ENCODE measurements at places on chromosomes 7 and 10. TPM values are rescaled to one million over a fixed set of nuclear protein-coding genes. Genes with fewer than 3 reads are reported as not detected.

Gene DNMBP
- total RNA-seq: 10.5 TPM

DNA sequence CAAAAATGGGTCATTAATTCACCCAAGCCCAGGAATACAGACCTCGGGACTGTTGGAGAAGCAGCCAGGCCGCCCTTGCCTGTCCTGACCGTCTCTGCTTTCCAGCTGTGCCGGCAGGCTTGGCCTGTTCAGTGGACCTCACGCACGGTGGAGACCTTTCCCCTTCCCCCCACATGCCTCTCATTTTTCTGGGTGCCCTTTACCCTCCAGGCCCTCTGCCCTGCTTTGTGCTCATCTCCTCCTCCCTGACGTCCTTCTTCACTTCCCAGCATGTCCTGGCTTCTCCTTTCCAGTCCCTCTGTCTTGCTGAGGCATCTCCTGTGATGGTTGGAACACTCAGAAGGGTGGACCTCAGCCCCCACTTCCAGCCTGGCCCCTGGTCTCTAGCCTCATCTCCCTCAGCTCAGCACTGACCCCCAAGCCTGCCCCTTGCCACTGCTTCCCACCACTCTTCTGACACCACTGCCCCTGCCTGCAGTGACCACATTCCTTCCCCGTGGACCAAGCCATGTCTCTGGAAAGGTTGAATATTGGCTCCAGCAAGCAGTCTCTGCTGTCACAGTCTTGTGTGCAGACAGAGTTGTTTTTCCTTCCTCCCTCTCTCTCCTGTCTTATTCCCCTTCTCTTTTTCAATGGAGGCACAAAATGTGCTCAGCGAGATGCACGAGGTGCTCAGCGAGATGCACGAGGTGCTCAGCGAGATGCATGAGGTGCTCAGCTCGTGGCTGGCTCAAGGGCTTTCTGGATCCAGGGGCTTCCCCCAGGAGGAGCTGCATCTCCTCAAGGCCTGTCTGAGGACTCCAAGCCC is 14.9 kb downstream of the BAG3 start:
- no peaks in the 10 kb centered on the region for H3K27me3 ChIP-seq
- peak overlapping the region; percentile 80 for H3K27ac ChIP-seq
- DNase-seq: no peak
- peaks cover 12% of the 10 kb centered on the region for H3K36me3 ChIP-seq

Gene CYP3A4
- total RNA-seq: not detected

GRCh38 chr7:34155220-34155908 is 250.0 kb downstream of the BMPER start:
- H3K4me1 ChIP-seq: no peaks in the 10 kb centered on the region
- H3K36me3 ChIP-seq: no peaks in the 10 kb centered on the region
- no peaks in the 10 kb centered on the region for H3K27me3 ChIP-seq

Gene TWNK
- total RNA-seq: 7.9 TPM

DNA sequence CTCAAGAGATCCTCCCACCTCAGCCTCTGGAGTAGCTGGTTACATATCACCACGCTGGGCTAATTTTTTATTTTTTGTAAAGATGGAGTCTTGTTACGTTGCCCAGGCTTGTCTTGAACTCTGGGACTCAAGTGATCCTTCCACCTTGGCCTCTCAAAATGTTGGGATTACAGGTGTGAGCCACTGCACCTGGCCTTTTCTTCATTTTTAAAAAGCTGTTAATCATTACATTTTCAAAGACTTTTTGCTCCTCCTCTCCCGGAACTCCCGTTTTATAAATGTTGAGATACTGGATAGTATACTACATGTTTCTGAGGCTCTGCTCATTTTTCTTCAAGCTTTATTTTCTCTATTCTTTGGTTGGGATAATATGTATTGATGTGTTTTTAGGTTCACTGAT is 16.4 kb downstream of the AOAH start:
- no peak overlapping the region for H3K4me3 ChIP-seq
- H3K36me3 ChIP-seq: no peaks in the 10 kb centered on the region
- no peak overlapping the region for H3K27ac ChIP-seq
- no peak for DNase-seq
- no peaks in the 10 kb centered on the region for H3K27me3 ChIP-seq

- DNase-seq: no peak
- H3K4me1 ChIP-seq: peaks cover 4% of the 10 kb centered on the region
- H3K27ac ChIP-seq: peak overlapping the region; percentile 69
- H3K27me3 ChIP-seq: no peaks in the 10 kb centered on the region
- no peaks in the 10 kb centered on the region for H3K36me3 ChIP-seq
These were observed 6.7 kb downstream of the CPEB3 start for GRCh38 chr10:92284112-92284704.

Gene PKD2L1
- not detected for total RNA-seq

Gene ABCA13
- 0.38 TPM for total RNA-seq

DNA sequence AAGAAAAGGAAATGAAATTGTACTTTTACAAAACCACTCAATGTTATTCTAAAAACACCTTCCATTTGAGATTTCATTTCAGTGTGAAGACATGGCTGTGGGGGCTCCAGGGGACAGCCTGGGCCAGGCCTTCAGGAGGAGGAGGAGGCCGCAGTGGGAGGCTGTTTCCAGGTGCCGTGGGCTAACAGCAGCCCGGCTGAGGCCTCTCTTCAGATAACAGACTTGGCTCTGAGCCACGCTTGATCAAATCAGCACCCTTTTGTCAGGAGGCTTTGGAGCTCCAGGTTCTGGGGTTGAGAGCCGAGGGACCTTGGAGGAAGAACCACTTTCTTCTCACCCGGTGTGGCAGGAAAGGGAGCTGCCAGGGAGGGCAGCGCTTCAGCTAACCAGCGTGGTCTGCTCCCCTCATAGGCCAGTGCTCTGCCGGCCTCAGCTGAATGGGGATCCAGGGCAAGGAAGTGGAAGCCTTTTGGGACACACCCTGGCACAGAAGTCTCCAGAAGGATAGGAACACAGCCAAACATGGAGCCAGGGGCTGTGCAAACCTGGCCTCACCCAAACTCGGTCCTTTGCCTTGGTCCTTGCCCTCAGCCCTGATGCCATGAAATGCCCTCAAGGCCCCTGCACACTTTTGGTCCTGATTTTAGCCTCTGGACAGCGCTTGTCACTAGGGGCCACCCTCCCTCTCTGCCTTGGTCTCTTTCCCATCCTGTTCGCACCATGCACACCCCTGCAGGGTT is 23.5 kb upstream of the CHST15 start:
- H3K27ac ChIP-seq: no peak overlapping the region
- H3K27me3 ChIP-seq: no peaks in the 10 kb centered on the region
- no peak for DNase-seq
- H3K4me3 ChIP-seq: no peak overlapping the region
- peaks cover 15% of the 10 kb centered on the region for H3K4me1 ChIP-seq

- no peaks in the 10 kb centered on the region for H3K36me3 ChIP-seq
- no peak overlapping the region for H3K27ac ChIP-seq
- no peaks in the 10 kb centered on the region for H3K4me1 ChIP-seq
- no peaks in the 10 kb centered on the region for H3K27me3 ChIP-seq
These were observed 170.4 kb downstream of the SUGCT start for GRCh38 chr7:40305229-40305628.

DNA sequence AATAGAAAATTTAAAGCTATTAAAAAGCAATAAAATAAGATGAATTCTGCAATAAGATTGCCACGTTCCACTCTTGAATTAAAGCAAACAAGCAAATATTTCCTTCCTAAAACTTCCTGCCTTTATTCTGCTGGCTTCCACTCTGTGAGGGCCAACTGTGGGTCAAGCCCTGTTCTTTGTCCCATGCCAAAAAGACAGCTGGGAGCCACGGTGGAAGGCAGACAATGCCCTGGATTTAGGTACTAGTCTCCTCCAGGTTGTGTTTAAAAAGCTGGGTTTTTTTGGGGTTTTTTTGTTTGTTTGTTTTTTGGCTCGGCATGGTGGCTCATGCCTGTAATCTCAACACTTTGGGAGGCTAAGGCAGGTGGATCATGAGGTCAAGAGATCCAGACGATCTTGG is 39.1 kb downstream of the LRRTM3 start:
- no peaks in the 10 kb centered on the region for H3K4me1 ChIP-seq
- no peaks in the 10 kb centered on the region for H3K27me3 ChIP-seq
- H3K4me3 ChIP-seq: no peak overlapping the region
- H3K27ac ChIP-seq: no peak overlapping the region

DNA sequence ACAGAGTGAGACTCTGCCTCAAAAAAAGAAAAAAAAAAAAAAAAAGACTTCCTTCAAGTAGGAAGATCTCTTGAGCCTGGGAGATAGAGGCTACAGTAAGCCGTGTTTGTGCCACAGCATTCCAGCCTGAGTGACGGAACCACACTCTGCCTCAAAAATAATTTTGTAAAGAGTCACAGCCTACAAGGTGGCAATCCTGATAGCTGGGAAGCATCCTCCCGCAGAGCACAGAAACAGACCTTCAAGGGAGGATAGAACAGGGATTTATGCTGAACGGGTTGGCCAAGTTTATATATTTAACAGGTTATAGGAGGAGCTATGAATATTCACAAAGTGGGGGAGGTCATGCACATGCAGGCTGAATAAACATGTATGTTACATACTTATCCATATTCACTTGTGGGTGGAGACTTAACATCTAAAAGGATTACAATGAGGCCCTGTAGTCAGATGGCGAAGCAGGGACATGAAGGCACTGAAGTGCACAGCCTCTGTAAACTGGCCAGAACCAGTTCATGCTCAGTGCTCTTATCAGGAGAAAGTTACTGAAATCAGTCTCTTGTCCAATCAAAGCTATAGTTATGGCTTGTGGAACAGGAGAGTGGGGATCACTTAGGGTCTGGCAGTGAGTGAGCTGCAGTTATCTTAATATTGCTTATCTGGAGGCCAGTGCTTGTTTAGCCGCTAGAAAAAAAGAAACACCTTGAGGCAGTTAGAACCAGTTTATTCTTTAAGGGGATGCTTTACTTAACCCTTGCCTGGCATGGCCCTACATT is 6.8 kb downstream of the LMBR1 start:
- no peak for DNase-seq
- no peak overlapping the region for H3K27ac ChIP-seq
- H3K27me3 ChIP-seq: no peaks in the 10 kb centered on the region

Gene WNT8B
- total RNA-seq: not detected

DNA sequence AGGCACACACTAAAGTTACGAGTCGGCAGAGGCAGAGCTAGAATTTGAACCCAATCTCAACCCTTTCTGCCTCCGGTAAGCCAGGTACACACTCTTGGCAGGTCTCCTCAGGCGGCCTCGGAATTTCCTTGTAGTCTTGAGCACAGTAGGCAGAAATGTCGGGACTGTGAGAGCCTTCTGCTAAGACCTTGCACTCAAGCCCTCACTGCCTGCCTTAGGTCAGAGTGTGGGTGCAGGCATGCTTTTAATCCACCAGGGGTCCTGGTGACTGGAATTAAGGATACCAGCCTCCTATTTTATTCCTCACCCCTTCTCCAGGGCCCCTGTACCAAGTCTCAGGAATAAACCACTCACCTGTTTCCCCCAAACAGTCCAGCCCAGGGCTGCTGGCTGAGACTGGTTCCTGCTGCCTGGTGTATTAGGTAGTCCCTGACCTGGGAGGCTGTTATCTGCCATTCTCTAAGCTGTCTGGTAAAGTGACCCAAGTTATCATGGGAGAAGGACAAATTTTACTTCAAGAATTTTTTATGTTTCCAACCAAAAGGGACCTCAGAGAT is 855 bp downstream of the ATP6V1F start:
- H3K27me3 ChIP-seq: no peaks in the 10 kb centered on the region
- H3K27ac ChIP-seq: peak overlapping the region; percentile 88
- peak overlapping the region; percentile 97 for H3K4me3 ChIP-seq
- H3K4me1 ChIP-seq: peaks cover 47% of the 10 kb centered on the region

DNA sequence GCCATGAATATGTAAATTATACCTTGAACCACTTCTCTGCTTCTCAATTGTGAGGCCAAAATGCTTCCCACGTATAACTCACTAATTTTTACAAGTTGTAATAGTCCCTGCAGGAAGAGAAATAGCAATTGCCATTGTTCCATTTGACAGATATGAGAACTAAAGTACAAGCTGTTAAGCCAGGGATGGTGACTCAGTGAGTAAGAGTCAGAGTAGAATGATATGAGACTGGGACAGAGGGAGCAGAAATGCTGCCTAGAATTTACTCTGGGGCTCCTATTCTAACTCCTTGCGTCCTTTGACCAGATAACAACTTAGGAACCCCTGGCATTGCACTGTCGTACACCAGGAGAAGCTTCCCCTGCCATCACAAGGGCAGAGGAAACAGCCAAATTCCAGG is 45.1 kb upstream of the SEPTIN7 start:
- H3K4me3 ChIP-seq: no peak overlapping the region
- no peaks in the 10 kb centered on the region for H3K4me1 ChIP-seq
- H3K27me3 ChIP-seq: no peaks in the 10 kb centered on the region
- no peak for DNase-seq

DNA sequence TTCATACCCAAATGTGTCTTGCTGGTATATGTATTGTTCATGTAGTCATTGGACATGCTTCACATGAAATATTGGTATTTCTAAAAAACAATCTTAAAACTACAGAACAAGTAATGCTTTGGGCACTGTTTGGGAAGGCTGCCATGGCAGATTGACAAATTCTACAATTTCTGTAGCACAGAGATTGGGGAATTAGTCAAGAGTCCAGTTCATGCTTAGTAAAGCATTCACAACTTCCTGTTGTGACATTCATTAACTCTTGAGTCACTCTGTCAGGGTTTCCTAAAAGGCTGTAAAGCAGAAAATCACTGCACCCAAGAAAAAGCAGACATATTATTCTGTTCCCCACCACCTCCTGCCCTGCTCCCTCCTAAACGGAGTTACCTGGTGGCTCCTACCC is 398.9 kb downstream of the PHTF2 start:
- H3K27ac ChIP-seq: no peak overlapping the region
- no peaks in the 10 kb centered on the region for H3K27me3 ChIP-seq
- no peak overlapping the region for H3K4me3 ChIP-seq
- H3K36me3 ChIP-seq: no peaks in the 10 kb centered on the region
- no peak for DNase-seq

Gene ARMH3
- 17.0 TPM for total RNA-seq

Gene SPAM1
- total RNA-seq: not detected

DNA sequence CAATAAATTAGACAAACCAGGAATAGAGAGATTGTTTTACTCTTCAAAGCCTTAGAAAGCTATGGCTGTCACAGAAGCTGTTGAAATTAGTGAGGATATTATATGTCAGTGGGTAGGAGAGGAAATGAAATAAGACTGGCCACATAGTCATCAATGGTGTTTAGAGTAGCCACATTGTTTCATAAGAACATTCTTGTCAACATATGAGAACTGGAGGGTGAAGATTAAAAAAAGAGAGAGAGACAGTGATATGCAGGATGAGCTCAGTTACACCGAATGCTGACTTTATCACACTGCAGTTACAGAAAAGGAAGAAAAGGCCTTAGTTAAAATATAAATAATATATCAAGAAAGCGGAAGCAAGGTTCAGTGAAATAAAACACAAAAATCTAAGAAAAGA is 412.0 kb downstream of the CNTNAP2 start:
- DNase-seq: no peak
- H3K27ac ChIP-seq: no peak overlapping the region
- no peaks in the 10 kb centered on the region for H3K4me1 ChIP-seq
- no peaks in the 10 kb centered on the region for H3K36me3 ChIP-seq
- H3K4me3 ChIP-seq: no peak overlapping the region

GRCh38 chr7:3280946-3281656 is 20.0 kb upstream of the SDK1 start:
- H3K4me1 ChIP-seq: no peaks in the 10 kb centered on the region
- peaks cover 6% of the 10 kb centered on the region for H3K27me3 ChIP-seq
- no peak for DNase-seq

Gene ASAH2
- total RNA-seq: 5.9 TPM

Gene NKX1-2
- 2.3 TPM for total RNA-seq

- no peaks in the 10 kb centered on the region for H3K27me3 ChIP-seq
- no peaks in the 10 kb centered on the region for H3K36me3 ChIP-seq
- H3K4me3 ChIP-seq: no peak overlapping the region
- H3K4me1 ChIP-seq: no peaks in the 10 kb centered on the region
These were observed 30.1 kb downstream of the TMEM178B start for GRCh38 chr7:141103847-141104429.
